Activated CD4-positive, alpha-beta T cell treated with anti-CD3 and anti-CD28 coated beads, Interleukin-2, amount 50 U/mL, for 16 hours (primary cell): ENCODE measurements at places on chromosomes 11 and 22.

DNA sequence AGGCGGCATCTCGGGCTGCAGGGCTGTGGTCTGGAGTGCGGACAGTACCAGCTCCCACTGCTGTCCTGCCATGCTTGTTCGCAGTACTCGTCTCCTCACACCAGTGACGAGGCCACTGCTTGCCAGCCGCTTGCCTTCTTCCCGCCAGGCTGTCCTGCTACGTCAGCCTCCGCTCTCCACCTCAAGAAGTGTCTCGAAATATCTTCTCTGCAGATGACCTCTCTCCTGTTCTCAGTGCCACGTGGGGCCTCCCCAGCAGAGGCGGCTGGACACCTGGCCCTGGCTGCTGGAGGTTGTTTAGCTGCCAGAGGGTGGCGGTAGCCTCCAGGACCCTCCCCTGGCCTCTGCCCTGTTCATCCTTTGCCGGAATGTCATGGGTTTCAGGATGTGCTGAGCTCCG, 3.1 kb upstream of the CCDC188 start:
- no peak for DNase-seq

DNA sequence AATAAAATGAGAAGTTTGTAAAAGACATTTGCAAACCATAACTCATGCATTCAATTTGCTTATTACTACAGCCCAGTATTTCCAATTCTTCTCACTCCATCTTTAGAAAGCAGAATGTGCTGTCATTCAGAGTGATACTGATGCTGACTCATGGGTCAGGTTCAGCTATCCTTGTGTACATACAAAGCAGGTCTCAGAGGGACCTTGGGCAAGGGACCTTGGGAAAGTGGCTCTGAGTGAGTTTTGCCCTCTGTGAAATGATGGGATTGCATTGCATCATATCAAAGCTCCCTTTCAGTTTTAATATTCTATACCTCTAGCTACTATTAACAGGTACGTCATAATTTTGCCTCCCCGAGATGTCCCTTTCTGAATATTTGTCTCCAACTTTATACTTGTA, 848.7 kb downstream of the OPCML start:
- no peak for DNase-seq

GRCh38 chr22:45608763-45609180, 62.9 kb upstream of the ATXN10 start:
- DNase-seq, result peak; percentile 74

GRCh38 chr22:24059793-24060192, 48.7 kb downstream of the CABIN1 start:
- no peak for DNase-seq

GRCh38 chr22:43446916-43447315, 35.1 kb downstream of the MPPED1 start:
- DNase-seq, result no peak

DNA sequence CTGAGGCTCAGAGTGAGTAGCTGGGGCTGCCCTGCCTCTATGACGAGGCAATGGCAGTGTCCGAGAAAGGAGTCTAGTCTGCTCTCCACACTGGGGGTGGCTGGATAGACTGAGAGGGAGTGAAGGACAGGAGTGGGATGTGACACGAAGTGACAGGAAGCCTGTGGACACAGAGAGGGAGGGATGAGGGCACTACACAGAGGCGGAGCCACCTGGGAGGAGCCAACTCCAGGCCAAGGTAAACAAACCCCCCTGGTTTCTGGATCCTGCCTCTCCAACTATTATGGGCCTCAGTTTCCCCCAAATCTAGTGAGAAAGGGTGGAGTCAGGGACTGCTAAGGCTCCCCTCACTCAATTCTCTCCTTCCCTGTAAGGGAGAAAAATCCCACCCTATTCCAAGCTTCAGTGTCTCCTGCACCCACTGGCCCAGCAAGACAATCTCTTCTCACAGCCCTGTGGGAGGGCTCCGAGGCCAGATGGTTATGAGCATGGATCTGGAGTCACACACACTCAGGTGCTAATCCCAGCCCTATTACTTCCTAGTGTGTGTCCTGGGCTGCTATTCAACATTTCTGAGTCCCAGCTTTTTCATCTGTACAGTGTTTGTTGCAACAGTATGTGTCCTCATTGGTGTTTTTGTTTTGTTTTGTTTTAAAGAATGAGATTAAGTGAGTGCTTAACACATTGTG, 24.9 kb downstream of the ASPHD2 start:
- no peak for DNase-seq

DNA sequence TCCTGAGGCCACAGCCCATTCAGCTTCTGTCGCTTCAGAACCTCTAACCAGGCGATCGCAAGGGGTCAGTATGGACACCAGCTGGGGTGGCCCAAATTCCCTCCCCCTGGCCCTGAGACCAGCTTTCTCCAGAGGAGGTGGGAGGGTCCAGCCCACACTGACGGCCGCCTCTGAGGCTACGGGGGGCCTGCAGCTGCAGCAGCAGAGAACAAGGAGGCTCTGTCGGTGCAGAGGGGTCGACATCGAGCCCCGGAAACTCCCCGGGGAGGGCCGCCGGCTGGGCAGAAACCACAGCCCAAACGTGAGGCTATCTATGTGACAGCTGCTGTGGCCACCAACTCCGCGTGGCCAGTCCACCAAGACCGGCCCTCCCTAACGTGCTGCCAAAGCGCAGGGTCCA, 40.8 kb downstream of the ELFN2 start:
- DNase-seq, result no peak

GRCh38 chr22:44594951-44595350, 96.9 kb upstream of the RTL6 start:
- no peak for DNase-seq

DNA sequence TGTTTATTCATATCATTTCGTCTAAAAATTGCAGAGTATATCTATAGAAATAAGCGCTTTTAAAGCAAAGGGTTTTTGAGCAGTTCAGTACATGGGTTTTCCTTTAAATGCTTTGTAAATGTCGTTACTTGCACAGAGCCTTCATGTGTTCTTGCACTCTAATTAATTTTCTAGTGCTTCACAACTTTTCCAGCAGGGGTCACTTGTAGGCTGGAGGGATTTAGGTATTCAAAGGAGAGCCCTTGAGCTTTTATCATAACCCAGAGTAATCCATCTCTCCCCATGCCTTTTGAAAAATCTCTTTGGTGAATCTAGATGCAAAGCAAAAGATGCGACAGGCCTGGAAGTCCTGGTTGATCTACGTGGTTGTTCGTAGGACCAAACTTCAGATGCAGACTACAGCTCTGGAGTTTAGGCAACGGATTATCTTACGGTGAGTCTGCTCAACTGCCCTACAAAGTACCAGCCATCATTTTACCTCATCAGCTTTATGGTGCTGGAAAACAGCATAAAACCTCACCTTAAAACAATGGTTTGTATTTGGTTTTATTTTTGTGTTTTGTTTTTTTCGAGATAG, 60.4 kb downstream of the SFI1 start:
- peak; percentile 36 for DNase-seq

- no peak for DNase-seq
These were observed 9.8 kb upstream of the EIF3F start for GRCh38 chr11:7977232-7977917.

DNA sequence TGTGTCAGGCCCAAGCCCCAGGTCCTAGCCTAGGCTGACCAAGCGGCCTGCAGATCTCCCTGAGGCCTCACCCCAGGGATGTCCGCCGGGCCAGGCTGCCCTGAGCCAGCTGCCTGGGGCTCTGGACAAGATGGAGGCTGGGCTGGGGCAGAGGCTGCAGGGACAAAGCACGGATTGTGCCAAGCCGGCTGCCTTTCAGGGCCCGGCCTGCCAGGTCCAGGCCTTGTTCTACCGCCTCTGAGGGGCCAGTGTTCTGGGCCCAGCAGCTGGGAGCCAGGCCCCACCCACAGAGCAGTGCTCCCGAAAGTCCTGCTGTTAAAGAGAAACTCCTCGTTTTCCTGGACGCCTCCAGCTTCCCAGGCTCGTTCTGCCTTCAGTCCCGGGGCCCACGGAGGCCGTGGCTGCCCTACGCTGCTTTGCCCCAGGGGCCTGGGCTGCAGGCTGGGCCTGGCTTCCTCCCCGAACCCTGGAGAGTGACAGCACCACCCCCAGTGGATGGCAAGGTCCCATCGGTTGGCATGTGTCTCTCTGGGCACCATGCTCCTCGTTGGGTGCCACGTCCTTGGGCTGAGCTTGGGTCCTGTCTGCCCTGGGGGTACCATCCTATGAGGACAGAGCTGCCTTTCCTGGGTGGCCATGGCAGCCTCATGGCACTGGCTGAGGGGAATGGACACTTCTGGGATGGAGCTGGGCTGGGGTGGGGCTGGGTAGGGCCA, 7.6 kb downstream of the BRSK2 start:
- no peak for DNase-seq

DNA sequence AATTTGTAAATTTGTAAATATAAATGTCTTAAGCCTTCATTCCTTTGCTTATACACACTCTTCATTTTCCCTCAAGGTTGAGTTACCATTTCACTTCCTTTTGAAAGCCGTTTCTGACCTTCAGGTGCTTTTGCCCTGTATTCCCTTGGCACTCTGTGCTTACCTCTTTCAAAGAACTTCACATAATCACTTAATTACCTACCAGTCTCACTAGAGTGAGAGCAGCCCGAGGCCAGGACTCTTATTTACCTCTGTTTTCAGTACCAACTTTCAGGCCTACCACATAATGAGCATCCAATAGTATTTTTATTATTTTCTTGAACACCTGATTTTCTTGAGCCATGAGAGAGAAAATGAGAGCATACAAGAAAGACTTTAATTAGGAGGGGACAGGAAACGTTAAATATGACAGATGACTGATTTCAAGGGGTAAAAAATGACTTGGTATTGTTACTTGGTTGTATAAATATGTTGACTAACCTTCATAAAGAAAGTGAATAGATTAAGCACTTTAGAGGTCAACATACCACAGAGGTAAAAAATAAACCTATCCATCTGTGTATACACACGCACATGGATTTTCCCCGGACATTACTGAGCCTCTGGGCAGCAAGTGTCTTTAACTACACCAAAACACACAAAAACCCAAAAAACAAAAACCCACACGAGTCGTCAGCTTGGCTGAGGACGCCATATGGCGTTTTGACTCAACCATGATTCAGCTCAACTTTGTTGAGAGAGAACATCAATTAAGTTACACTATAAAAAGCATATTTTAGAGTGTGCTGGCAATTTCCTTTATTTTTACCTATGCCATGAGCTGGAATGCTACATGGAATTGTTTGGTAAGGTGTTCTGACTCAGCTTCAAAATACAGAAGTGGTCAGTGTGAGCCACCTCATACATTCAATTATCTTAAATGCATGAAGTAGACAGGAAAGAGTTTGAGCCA, 7.6 kb downstream of the ATXN10 start:
- DNase-seq, result peak; percentile 11

- no peak for DNase-seq
These were observed 871 bp downstream of the SLC35E4 start for GRCh38 chr22:30636226-30637077.

DNA sequence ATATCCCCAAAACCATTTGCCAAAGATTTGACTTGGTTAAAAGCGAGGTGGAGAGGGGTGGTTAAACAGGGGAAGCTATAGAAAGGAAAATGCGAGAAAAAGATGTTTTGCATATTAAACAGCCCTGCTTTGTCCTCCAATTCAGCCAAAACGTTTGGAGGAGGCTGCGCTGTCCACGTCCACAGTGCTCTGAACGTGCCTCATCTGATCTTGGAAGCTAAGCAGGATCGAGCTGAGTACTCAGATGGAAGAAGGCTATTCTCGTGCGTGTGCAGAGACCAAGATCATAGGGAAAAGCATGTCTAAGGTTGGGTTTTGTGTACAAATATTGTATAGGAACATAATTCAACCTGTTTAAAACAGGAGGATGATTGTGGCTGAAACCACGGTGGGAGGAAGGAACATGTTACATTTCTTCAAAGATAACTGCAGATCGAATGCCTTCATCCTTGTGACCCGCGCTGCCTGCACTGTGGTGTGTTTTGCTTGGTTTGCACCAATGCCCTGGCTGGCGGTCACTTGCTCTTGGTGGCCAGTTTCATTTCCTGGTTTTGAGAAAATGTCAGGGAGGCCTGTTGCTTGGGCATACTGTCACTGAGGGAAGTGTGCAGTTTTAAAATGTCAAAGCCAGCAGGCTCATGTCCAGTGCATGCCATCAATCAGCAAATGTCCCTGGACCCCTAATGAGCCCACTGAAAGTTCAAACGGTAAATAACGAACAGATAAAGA, 40.4 kb downstream of the FLI1 start:
- DNase-seq, result peak; percentile 49
